ENCODE measurements at places on chromosomes 16 and 17.

GRCh38 chr17:28216052-28216451, 102.9 kb upstream of the TMEM97 start:
- no peak for DNase-seq

GRCh38 chr16:23962001-23962400, 126.2 kb downstream of the PRKCB start:
- DNase-seq = no peak

- DNase-seq = no peak
These were observed 1.7 kb downstream of the ADAMTS18 start for GRCh38 chr16:77433146-77433545.

DNA sequence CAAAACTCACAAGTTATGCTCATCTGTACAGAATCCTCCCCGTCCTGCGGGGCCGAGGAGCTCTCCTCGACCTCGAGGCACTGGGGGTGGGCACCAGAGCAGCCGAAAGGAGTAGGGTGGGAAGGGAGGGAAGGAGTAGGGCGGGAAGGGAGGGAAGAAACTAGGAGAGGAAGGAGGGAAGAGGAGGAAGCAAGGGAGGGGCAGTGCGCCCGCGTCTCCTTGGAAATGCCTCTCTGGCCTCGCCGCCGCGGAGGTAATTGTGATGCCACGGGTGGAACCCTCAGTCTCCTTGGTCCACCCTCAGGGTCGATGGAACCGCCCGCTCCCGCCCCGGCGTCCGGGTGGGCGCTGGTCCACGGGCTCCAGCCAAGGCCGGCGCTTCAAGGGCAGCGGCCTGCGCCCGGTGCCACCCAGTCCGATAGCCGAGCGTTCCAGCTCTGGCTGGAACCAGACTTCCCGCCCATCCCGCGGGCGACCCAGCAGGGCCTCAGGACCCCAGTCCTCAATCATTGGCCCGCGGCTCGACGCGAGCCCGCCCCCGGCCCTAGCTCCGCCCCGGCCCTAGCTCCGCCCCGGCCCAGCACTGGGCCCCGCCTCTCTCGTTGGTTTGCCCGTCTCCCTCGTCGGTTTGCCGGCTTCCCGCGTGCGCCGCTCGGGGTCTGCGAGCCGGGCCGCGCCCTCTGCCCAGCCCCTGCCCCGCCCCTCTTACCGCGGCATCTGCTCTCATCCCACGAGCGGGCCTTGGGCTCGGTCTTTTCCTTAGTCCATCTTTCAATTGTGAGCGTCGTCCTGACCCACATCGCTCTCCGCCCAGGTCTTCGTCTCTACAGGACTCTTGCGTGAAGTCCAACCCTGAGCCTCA, 596 bp downstream of the PROCA1 start:
- DNase-seq = peak; percentile 96

- no peak for DNase-seq
These were observed 27.8 kb downstream of the ZC3H18 start for GRCh38 chr16:88597856-88598491.

DNA sequence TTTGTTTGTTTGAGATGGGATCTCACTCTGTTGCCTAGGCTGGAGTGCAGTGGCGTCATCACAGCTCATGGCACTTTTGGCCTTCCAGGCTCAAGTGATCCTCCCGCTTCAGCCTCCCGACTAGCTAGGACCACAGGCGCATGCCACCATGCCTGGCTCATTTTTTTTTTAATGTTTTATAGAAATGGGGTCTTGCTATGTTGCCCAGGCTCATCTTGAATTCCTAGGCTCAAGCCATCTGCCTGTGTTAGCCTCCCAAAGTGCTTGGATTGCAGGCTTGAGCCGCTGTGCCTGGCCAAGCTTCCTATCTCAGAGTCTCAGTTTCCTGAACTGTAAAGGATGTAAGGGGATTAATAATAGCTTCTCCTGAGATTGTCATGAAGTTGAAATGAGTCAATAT, 8.0 kb downstream of the SBK1 start:
- DNase-seq = no peak

DNA sequence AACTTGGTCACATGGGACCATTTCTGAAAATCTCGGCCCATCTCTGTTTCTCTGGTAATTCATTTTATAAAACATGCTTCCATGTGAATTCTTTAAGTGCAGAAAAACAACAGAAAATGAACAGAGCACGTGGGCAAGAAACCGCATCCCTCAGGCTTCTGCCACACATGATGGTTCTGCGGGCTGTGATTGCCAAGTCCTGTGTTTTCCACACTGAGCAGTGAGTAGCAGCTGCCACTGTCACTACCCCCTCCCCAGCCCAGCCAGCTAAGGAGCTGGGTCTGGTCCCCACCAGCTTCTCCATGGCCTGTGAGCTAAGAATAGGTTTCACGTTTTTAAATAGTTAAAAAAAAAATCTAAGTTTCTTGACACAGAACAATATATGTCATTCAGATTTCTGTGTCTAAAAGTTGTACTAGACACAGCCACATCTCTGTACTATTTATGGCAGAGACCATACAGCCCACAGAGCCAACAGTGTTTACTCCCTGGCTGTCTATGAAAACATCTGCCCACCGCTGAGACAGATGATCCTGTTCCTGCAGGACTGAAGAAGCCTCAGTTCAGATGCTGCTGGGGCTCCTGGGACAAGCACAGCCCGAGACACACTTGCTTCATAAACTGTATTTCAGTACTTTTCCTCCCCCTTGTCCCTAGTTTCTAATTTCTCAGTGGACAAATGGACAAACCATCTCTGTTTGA, 41.5 kb downstream of the USP22 start:
- DNase-seq = no peak

DNA sequence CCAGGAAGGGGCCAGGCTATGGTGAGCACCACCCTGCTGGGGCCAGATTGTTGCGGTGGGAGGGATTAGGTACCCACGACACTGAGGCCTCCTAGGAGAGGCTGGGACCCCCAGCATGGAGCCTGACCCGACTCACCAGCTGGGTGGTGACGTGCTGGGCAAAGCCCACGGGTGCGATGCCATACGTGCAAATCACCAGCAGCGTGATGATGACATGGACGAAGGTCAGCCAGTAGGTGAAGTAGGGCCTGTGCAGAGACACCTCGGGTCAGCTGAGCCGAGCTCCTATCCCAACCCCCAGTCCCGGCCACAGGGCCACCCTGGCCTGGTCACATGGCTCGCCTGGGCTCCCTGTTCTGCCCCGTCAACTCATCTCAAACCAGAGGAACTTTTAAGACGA, 7.5 kb downstream of the AANAT start:
- no peak for DNase-seq

GRCh38 chr17:67289181-67289876, 44.3 kb upstream of the HELZ start:
- peak; percentile 68 for DNase-seq
